IPS DF 19.7 (cell line): ENCODE measurements at places on chromosomes 2 and 18.

DNA sequence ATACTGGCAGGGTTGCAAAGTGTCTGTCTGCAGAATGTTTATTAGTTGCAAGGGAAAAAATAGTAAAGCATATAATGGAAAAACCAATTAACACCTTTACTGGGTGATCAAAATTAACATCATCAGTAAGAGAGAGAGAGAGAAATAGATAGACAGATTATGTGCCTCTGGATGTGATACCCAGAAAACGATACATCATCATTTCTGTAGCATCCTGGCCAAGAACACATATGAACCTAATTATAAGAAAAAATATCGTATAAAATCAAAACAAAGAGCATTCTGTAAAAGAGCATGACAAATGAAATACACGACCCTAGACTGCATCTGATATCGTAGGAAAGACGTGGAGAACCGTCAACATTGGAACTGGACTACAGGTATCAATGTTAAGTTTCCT is 64.6 kb downstream of the SMC6 start:
- no peak for DNase-seq

GRCh38 chr2:223032187-223033142 is 19.5 kb upstream of the KCNE4 start:
- DNase-seq = no peak

DNA sequence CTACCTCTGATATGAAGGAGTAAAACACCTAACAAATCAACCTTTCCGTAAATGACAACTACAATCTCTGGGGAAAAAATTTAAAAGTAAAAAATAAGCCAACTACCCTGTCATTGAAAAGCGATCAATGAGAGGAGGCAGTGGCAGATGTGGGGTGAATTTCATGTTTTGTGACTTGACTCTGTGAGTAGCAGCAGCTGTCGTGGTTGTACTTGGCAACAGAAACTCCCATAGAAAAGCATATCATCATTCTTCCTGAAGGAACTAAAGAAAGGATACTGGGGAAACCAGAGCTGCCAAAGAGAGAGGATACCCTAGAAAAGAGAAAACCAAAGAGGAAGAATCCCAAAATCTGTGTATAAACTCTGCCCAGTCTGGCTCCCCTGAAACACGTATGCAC is 236.4 kb downstream of the TNS1 start:
- DNase-seq = no peak

GRCh38 chr2:175889701-175890302 is 112.3 kb downstream of the LNPK start:
- no peak for DNase-seq

DNA sequence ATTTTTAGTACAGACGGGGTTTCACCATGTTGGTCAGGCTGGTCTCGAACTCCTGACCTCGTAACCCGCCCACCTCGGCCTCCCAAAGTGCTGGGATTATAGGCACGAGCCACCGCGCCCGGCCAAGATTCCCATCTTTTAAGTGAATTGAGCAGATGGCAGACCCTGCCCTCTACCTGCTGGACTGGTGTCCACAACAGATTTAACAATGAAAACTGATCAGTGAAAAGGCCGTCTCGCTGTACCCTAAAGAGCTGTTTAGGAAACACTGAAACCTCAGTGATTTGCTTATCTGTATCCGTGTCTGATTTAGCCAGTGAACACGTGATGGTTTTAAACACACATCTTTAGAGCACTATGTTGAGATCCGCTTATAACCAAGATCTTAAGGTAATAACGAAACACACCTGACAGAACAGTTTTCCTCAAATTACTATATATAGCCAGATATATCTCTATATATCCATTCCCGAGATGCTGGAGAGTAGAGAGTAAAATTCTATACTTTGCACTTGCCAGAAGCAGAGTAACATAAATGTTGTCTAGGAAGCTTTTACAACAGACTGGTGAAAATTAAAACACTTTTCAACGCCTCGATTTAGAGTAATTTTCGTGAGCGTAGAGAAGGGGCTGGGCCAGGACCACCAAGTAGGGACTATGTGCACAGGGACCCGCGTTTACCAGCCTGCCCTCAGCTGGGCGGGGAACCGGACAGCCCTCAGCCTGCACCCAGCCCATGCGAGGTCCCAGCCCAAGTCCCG is 594 bp downstream of the FAM161A start:
- DNase-seq = no peak

DNA sequence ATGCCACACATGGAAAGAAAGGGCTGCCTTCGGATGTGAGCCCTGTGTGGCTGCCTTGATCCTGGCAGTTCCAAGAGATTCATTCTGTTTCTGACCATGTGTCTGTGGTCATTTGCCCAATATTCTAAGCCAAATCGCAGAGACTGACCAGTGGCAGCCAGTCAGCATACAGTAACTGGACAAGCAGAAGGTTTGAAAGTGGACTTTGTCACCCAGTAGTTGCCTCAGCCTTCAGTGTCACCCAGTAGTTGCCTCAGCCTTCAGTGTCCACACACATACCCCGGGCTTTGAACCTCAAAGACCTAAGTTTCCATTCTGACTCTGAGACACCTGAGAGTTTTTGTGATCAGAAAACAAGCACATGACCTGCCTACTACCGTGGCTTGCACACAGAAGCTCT is 5.0 kb downstream of the RFX8 start:
- DNase-seq = no peak

- DNase-seq = no peak
Measured at GRCh38 chr2:187442378-187442777, 5.7 kb downstream of the CALCRL start.

- no peak for DNase-seq
Measured at GRCh38 chr18:27606741-27607140, 421.6 kb upstream of the CHST9 start.

GRCh38 chr2:172231508-172231907 is 128.8 kb upstream of the DLX2 start:
- DNase-seq = no peak

DNA sequence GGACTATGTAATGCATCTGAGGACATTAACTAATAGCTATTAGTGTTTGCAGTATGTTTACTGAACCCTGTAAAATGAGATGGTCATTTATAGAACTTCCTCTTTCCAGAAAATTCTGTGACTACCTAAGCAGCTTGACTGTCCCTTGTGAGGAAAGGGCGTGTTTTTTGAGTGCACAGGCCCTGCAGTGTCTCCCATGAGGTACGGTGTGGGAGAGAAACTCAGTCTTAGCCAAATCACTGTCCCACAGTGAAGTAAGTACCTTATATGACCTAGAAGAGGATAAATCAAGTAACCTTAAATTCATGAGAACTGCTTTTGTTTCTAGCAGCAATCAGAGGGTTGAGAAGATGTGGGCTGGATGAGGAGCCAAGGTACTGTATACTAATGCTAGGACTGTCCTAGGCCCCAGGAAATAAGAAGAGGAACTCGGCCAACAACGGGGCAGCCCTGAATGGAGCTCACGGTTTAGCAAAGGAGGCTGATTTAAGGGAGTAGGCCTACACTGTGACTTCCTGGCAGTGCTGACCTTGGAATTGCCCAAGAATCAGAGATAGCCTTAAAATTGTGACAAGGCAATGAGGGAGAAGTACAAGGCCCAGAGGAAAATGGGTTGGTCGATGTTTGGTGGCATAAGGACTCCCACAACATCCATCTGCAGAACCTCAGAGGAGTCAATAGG is 103.5 kb upstream of the CTAGE1 start:
- no peak for DNase-seq

GRCh38 chr2:691821-692761 is 14.9 kb upstream of the TMEM18 start:
- no peak for DNase-seq

DNA sequence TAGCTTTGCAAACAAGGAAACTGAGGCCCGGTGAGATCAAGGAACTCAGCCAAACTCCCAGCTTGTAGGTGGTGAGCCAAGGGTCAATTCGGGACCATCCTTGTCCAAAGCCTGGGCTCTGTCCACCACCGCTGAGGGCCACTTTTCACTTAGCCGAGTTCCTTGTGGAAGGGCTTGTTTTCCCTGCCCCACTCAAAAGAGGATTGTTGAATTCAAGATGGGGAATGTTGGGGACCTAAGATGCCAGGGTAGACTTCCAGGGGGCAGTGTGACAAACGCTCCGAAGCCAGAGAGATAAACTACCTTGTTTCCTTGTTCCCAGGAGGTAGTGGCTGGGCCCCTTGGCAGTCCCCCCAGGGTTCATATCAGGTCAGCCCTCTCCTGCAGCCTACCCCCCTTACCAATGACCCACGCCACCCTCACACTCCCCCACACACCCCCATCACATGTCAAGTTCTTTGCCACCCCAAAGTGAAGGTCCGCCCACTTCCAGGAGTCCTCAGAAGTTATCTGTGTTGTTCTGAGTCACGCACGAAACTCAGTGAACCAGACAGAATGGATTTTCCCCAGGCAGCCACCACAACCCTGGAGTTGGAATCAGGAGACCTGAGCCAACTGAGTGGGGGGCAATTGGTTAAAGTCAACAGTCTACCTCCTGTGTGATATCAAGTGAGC is 10.3 kb upstream of the ATOH8 start:
- DNase-seq = no peak

DNA sequence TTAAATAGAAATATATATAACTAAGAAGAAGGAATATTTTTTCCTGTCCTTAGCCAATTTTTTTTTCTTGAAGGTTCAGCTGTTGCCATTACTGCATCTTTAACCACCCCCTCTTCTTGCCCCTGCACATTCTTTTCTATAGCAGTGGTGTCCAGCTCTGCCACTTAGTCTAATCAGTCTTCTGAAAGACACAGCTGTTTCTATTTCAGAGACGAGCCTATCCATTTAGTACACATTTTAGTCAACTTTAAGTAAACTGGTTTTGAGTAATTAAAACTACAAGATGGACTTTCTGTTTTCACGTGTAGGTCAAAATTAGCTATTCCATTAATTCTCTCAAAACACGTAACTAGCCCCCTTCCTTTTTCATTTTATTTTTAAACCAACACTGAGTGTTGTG is 21.0 kb downstream of the SPOPL start:
- no peak for DNase-seq

GRCh38 chr2:20494241-20494640 is 47.4 kb downstream of the RHOB start:
- no peak for DNase-seq

- no peak for DNase-seq
Measured at GRCh38 chr2:232085164-232085563, 123.7 kb downstream of the DIS3L2 start.

DNA sequence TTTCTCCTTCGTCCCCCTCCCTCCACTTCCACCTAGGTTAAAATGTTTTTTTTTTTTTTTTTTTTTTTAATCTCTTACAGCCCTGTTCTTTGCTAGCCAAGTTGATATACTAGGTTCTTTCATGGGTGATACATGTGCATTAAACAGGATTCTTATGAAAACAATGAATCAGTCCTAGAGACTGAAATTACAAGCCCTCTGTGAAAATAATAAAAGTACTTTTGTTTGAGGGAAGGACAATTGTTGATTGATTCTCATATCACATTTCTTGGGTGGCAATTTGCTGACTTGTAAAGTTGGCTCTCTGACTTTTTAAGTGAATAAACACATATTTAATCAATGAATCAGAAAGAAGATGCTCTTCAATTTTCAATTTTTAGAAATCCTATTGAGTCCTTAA is 639.9 kb downstream of the LRP1B start:
- no peak for DNase-seq

GRCh38 chr18:48844271-48844670 is 106.5 kb downstream of the SMAD7 start:
- DNase-seq = no peak

GRCh38 chr18:10661317-10661716 is 135.5 kb downstream of the NAPG start:
- no peak for DNase-seq

- no peak for DNase-seq
Measured at GRCh38 chr2:167478196-167478595, 589.9 kb downstream of the XIRP2 start.

DNA sequence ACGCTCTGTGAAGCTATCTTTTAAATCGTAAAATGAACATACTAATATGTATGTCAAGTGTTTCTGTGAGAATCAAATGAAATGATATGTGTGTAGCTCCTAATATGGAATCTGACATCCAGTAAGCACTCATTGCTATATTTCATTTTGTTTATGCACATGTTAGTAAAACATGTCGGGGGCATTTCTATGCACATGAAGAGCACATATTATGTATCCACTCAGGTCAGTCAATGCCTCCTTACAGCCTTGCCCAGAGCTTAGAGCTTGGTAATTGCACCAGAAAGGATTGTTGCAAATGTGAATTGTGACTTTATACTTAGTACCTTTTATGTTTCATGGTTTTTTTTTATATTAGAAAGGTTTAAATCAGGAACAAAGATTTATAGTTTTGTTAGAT is 463.7 kb upstream of the HNMT start:
- DNase-seq = no peak

GRCh38 chr2:23675506-23675905 is 251.4 kb downstream of the ATAD2B start:
- DNase-seq = no peak

- no peak for DNase-seq
Measured at GRCh38 chr2:66577321-66578053, 142.6 kb downstream of the MEIS1 start.

GRCh38 chr18:58966704-58967103 is 102.0 kb downstream of the ZNF532 start:
- DNase-seq = no peak

DNA sequence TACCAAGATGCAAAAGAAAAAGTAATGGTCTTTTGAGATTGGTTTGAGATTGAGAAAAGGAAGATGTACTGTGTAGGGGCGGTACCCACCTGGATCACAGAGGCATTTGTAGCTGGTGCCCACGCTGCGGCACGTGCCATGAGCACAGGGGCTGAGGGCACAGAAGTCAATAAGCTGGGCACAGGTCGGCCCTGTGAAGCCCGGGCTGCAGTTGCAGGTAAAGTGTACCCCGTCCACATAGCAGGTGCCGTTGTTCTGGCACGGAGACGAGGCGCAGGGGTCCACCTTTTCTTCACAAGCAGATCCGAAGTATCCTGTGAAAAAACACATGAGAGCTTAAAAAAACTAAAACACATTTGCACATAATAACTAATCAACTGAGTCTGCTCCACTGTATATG is 176.1 kb upstream of the PID1 start:
- DNase-seq = no peak

- DNase-seq = no peak
Measured at GRCh38 chr2:174246944-174247381, 1.4 kb downstream of the OLA1 start.

- no peak for DNase-seq
Measured at GRCh38 chr2:11417946-11418585, 47.9 kb downstream of the E2F6 start.

DNA sequence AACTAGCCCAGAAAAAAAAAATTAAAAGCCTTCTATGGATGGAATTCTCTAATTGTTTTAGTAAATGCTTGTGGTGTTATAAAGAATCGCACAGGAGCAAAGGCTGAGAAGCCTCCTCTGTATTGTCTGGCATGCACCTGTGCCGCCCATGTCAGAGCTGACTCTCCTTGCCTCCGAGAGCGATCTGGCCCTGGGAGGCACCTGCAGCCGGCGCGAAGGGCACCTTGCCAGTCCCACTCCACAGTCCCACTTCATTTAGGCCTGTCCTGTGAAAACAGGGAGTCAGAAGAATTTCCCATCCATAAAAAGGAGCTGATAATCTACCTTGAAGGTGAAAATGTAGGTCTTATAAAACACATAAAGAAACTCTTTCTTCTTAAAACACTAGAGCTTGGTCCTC is 170.9 kb upstream of the PXDN start:
- DNase-seq = no peak

GRCh38 chr2:236769981-236770671 is 200.5 kb downstream of the ACKR3 start:
- DNase-seq = no peak
